Keratinocyte (primary cell): ENCODE measurements at places on chromosomes 7 and 10.

DNA sequence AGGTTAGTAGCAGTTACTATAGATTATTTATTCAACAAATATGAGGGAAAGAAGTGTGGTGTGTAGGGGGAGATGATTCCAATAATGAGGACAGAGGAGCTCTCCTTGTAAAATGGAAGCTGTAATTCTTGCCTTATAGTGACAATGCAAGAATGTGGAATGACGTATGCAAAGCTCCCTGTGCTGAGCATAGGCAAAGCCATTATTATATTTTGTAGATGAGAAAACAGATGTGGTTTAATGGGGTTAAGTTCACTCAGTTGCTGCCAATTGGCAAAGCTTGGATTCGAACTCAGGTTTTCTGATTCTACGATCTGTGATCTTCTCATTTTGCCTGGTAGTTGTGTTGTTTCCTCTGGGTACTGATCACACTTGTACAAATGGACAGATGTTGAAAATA lies 153.3 kb downstream of the LSMEM1 start:
- DNase-seq = no peak

DNA sequence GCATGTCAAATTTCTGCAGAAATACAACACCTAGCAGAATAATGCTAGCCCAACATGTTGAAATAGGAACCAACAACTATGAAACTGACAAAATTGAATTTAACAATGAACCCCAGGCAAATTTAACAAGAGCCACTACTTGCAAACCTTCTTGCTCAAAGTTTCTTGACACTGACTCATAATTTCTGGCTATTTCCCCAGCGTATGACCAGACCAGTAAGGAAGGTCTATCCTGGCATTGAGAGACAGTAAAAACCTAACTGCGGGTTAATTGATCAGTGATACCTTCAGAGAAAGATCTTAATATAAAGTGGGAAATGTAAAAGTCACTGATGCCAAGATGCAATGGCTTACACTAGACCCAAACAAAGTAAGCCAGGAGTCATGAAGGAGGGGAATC lies 510.1 kb downstream of the ARL4A start:
- DNase-seq = no peak

DNA sequence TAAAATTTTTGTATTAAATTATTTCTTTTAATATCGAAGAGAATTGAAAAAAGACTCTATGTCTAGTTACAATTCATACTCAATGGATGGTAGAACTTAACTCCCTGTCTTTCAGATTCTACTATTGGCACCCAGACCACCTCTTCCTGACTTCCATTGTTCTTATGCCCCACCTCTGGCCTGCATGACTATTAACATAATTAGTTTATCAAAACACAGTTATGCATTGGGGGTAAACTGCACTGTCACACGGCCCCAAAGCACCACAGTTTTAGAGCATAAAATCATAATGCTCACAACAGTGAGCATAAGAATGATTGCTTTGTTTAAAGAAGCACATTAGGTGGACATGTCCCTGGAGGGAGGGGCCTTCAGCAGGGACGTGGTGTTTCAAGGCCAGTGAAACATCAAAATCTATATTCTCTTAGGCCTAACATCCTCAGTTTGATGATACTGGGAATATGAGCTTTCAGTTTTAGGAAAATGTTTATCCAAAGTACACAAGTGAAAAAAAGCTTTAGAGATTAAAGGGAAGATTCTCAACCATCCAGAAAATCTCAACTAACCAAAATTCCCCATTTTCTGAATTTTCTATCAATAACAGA lies 79.8 kb downstream of the NRP1 start:
- no peak for DNase-seq

DNA sequence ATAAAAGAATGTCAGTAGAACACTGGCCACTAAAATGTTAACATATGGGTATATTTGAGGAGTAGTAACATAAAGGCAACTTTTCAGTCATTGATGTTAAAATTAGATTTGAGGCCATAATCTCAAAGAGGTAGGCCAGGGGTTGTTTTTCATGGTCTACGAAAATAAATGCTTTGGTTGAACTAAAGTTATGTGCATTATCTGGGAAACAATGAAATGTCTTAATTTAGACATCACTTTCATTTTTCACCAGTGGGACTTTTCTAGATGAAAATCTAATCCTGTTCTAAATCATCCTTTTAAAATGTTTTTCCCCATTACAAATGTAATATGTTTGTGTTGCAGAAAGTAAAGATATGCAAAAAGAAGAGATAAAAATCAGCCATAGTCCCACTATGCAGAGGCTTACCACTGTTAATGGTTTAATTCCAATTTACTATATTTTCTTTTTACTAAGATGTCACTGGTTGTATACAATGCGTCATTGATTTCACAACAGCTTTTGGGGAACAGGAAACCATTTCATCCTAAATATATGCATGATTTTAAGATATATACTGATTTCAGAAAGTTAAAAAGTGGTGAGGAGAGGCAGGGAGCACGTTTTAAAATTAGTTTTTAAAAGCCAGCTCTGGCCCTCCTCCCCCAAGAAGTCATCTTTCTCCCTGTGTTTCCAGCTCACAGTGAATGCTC lies 64.3 kb downstream of the ARID5B start:
- DNase-seq = no peak

- DNase-seq = no peak
Measured at GRCh38 chr7:122298618-122299017, 5.9 kb downstream of the FEZF1 start.

DNA sequence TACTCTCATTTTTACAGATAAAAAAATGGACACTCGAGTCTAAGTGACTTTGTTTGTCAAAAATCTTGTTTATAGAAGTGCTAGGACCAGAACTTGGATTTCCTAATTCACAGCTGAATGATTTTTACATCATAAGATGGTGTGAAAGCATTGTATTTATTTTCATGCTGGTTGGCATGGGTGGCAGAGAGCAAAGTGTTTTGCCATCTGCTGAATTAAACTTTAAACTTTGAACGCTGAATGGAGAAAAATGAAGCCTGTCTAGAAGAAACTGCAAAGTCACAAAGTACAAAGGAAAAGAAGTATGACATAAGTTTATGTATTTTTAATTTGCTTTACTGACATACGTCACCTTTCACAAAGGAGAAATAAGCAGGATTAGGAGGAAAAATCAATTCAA lies 142.0 kb downstream of the NRBF2 start:
- no peak for DNase-seq

- DNase-seq = no peak
Measured at GRCh38 chr7:80197627-80198026, 63.0 kb downstream of the GNAI1 start.

DNA sequence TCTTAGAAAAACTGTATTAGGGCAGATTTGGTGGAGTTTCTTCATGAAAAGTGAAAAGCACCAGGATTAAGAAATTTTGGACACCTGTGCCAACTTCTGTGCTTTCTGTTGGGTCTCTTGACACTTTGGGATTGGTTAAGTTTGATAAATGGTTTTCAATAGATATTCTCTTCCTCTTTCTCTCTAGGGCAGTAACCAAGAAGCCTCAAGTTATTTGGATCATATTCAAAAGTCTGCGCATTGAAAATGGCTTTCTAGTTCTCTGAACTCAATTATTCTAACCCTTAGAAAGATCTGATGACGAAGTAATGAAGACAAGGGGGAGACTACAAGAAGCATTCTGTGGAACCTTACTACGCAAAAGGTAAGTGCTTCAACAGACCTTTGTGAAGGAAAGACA lies 144.0 kb upstream of the CCDC6 start:
- DNase-seq = no peak

- DNase-seq = no peak
Measured at GRCh38 chr10:71351628-71352319, 32.7 kb downstream of the SLC29A3 start.
